HepG2 (cell line): ENCODE measurements at places on chromosomes 5 and 9. TPM values are rescaled to one million over a fixed set of nuclear protein-coding genes. Genes with fewer than 3 reads are reported as not detected.

CDC25C gene
- total RNA-seq, result 27.6 and 44.1 TPM in 2 replicates

FAM221B gene
- total RNA-seq, result not detected in 2 replicates

GRCh38 chr5:166324372-166324771, 1967.1 kb upstream of the WWC1 start:
- DNase-seq, result no peak

DNA sequence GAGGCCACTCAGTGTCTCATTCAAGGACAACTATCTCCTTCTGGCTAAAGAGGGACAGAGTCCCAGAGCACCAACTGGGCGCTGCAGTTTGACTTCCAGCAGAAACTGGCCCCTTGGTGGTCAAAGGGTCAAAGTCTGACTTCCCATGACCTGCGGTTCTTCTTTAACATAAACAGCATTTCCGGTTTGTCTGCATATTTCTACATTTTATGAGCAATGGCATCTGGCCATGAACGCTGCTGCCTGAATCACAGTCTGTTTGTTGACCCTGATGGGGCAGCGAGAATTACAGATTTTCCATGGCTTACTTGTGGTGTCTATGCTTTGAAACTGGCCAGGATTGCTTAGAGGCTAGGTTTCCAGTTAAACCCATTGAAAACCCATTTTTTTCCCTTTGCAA, 1.3 kb downstream of the TNFSF15 start:
- peak; percentile 50 for DNase-seq

DNA sequence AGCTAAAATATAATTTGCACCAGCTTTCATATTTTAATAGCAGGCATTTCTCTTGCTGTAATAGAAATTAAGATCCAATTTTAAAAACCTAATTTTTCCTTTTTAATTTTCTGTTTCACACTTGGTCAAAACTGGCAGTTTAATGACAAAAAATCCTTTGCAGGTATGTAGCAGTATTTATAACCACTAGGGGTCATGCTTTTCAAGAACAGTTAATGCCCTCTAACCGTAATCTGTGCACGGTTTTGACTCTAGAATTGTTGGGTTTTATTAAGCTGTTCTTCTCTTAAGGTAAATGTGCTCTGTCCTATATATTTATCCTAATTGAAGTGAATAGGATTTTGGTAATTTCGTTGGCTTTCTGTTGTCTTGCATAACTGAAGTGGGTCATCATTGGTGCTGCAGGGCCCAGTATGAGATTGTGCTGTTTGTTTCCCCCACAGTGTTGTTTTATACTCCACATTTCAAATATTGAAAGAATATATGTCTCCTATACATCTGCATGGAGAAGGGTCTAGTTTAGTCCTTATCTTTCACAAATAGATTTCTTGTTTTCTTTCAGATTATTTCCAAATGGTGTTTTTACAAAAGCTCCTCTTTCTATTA, 107.4 kb downstream of the SCAMP1 start:
- peak; percentile 31 for DNase-seq

DNA sequence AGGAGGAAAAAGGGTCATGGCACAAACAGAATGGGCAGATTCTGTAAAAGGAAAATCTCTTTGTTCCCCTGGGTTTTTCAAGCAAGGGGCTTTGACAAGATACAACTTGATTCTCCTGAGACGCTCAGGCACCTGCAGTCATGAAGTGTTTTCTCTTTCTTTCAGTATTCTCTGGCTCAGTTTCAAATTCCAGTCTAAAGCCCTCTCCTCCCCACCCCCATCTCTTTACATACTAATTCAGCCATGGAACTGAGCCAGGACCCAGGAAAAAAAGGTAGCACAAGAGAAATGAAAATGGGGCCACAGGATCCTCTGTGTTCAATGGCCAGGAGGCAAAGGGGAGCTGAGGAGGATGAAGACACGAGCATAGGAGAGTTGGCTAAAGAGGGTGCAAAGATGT, 408.4 kb downstream of the SPOCK1 start:
- DNase-seq, result no peak

TLR4 gene
- 0.22 and 0.34 TPM in 2 replicates for total RNA-seq

CDH6 gene
- not detected in 2 replicates for total RNA-seq

DNA sequence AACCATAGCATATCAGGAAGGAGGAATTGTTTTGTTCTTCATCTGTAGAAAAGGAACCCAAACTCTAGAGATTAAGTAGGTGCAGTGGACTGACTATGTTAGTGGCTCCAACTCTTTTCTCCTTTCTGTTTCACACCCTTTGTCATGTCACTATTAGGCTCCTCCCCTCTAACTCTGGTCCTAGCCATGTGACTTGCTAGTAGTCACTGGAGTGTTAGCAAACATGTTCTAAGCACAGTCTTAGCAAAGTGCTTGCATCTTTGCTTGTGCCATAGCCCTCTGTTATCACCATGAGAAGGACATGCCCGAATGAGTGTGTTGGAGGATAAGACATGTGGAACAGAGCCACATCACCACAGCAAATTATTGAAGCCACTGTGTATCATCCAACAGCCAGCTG, 55.4 kb upstream of the PPP3R2 start:
- no peak for DNase-seq
